Lower leg skin (tissue), 4 donors: ENCODE measurements at places on chromosomes 1 and 21. TPM values are rescaled to one million over a fixed set of nuclear protein-coding genes. Genes with fewer than 3 reads are reported as not detected.

- DNase-seq: no peak
Measured at GRCh38 chr1:32953495-32953894, 11.1 kb downstream of the RNF19B start.

- DNase-seq: no peak
Measured at GRCh38 chr1:172629170-172629569, 29.7 kb upstream of the FASLG start.

The PRPF38A gene
- 9.1 TPM for total RNA-seq

DNA sequence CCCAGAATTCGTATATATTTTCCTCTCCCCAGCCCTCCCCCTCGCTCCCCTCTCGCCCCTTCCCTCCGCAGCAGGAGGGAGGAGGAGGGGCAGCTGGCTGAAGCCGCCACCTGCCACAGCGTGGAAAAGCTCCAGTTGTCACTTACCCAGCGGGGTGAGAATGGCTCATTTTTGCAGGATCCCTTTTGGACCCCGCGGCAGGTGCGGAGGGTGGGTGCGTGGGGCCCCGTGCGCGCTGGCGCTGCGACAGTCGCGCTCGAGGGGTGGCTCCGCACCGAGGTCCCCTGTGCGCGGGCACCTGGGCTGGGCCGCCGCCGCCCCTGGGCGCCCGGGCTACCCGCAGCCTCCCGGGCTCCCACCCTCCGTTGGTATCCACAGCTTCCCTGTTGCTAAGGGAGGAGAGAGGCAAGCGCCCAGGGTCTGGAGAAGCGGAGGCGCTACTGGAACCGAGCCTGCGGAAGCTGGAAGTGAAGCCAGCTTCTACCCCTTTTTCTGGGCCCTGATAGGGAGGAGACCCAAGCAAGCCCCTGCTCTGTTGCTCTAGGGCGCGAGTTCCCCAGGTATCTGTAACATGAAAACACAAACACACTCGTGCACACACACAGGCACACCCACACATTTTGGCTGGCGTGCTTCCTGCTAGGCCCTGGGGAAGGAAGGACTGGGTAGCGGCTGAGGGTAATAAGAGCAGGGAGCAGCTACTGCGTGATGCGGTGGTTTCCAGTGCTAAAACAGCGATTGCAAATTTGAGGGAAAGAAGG is at the start of gene ERICH3:
ERICH3 (minus strand) TSS at position 442 of the 761 bp plus-strand sequence; CDS start at position 169, 273 bp downstream.
- DNase-seq: no peak

DNA sequence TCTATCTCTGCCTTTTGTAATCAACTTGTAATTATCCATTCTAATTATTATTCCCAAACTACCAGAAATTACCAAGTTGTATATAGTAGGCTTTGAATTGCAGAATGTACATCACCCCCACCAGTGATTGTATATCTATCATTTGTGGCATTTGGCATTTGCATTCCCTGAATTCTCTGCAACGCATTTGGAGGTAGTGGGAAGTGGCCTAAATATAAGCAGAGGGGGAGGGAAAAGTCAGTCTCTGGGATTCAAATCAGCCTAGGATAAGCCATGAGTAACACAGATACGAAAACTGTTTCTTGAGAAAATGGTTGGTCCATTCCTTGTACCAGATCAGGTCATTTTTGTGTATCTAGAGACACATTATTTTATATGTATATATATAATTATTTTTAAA is 20.7 kb downstream of the DDX20 start:
- no peak for DNase-seq

The AADACL3 gene
- total RNA-seq: 1.1 TPM

- no peak for DNase-seq
Measured at GRCh38 chr21:32728848-32729247, 1.0 kb upstream of the SYNJ1 start.

DNA sequence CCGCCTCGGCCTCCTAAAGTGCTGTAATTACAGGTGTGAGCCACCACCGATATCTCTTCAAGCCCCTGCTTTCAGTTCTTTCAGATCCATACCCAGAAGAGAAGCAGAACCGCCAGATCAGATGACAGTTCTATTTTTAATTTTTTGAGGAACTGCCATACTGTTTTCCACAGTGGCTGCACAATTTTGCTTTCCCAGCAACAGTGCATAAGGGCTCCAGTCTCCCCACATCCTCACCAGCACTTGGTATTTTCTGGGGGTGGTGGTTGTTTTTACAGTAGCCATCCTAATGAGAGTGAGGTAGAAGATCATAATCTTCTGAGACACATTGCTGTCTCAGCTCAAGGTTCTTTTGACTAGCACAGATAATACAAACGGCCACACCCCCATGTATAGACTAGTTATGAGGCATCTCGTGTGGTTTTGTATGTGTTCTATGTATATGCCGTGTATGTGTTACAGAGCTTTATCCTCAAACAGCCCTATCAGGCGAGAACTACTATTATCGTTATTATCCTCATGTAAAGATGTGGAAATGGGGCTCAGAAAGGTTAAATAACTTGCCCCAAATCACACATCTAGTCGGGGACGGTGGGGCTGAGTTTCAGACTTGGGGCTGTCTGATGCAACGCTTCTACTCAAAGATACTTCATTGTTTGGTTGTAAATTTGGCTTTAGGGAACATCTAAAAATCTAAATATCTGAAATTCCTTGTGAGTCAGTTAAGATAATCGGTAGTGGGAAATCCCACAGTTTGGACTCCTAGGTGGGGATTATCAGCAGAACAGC is 12.0 kb downstream of the FHAD1 start:
- DNase-seq: peak; percentile 71

The SEC16B gene
- 0.21 TPM for total RNA-seq

DNA sequence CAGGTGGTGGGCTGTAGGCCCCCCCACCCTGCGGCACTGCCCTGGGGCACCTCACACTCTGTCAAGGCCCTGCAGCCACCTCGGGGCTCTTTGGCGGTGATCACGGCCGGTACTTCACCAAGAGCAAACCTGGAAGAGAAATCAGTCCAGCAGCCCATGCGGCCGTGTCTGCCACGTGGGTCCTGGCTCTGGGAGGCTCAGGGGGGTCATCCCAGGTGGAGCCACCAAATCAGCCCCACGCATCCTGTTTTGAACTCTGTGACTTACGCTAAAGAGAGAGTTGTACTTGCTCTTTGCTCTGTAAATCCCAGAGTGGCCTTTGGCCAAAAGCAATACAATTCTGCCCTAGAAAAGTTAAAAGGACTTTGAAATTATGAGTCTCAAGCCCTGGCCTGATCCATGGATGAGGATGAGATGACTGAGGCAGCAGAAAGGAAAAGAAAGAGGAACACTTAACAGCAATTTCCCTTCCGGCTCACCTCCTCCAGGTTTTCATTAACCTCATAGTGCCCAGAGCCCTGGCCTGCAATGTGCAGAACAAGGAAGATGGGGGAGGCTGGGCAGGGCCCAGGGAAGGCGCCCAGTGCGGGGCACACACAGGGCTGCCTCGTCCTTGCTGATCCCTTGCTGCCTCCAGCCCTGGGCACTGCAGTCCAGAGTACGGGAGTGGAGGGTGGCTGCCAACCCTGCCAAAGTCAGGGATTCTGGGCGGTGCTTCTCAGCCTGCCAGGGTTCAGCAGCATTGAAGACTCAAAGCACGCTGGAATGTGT is 337.0 kb downstream of the MATN1 start:
- DNase-seq: no peak

The FHL3 gene
- 20.7 TPM for total RNA-seq

The SLAMF9 gene
- not detected for total RNA-seq

GRCh38 chr1:30718636-30719405 is 4.6 kb downstream of the MATN1 start:
- DNase-seq: peak; percentile 97

DNA sequence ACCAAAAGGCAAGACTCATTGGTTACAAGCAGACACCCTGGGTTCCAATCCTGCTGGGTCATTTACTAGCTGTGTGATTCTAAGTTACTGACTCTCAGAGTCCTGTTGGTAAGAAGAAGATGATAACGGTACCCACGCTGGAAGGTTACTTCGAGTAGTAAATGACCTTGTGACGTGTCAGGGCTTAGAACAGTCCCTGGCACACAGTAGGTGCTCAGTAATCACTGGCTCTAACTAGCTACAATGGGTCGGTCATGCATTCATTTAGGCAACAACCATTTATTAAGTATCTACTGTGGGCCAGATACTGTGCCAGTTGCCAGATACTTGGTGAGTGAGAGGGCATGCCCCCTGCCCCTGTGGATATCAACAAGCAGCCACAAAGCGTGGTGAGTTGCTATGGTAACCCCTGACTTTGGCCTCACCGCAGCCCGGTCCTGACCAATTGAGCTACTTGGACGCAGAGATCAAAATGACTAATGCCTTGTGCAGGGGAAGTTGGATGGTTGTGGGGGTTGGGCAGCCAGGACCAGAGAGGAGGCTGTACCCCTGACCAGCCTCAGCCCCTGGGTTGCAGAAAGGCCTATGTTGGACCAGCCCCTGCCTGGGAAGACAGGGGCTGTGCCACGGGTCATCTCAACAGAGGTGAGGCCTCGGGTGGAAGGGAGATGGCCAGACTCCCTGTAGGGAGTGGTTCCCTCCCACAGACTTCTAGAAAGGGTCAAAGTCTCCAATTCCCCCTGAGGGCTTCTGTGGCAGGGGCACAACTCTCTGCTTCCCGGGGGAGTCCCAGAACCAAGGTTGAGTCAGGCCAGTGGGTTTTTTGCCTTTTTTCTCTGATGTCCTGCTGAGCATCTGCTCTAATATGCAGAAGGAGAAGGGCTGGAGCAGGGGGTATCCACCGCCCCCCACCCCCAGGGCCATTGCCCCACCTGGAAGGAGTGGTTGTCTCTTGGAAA is 16.0 kb downstream of the DHRS3 start:
- no peak for DNase-seq

The CRYAA gene
- not detected for total RNA-seq

The DDR2 gene
- total RNA-seq: 18.0 TPM

The RHD gene
- not detected for total RNA-seq

The CNIH3 gene
- total RNA-seq: 5.1 TPM

The TINAGL1 gene
- 39.1 TPM for total RNA-seq

The VHLL gene
- total RNA-seq: not detected

- DNase-seq: peak; percentile 95
Measured at GRCh38 chr1:29122682-29123052, 1.0 kb downstream of the TMEM200B start.

DNA sequence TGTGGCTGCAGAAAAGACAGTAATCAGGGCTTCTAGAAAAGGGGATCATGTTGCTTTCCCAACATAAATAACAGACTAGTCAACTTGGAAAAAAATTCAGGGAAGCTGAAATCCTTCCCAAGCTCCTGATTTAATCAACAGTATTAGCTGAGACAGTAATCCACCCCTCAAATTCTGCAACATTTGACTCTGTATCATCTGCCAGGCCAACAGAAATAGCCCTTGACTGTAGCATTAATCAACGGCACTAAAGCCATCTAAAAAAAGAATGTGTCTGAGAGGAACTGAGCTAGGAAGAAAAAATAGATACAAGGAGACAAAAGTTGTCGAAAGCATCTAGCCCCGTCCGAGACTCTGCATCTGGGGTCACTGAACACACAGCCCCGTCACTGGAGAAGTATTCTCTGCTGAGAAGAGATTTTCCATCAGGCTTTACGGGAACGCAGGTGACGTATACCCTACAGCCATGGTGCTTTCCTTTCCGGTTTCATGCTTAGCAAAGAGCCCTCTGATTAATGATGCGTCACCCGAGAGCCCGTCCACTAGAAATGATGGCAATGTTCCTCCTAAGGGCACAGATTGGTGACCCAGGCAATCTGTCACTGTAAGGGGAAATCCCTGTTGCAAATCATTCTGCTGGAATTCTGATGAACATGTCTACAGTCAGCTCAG is 42.1 kb upstream of the TP53BP2 start:
- no peak for DNase-seq

The RYR2 gene
- total RNA-seq: 0.42 TPM

GRCh38 chr1:82690411-82690810 is 889.7 kb downstream of the ADGRL2 start:
- no peak for DNase-seq

The SAMD13 gene
- total RNA-seq: 1.1 TPM

DNA sequence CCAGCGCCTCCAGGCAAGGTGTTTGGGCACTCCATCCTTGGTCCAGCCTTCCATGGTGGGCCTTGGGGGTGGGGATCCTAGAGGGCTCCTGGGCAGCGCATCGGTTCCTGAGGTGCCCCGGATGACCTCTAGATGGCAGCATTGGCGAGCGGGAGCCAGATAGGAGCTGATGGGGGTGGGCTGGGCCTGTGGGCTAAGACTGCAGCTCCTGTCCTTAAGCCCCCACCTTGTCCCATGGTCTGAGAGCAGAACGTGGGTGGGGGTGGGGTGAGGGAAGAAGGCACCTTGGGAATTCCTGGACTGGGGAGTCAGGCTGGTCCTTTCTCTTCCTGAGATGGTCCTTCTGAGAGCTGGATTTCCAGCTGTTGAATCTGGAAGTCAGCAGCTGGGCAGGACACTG is 93.4 kb upstream of the CSF3R start:
- DNase-seq: peak; percentile 16

The TAF12 gene
- 23.7 TPM for total RNA-seq

GRCh38 chr1:186212568-186213224 is 162.4 kb downstream of the TPR start:
- DNase-seq: peak; percentile 37

- no peak for DNase-seq
Measured at GRCh38 chr1:155000411-155000725, 2.2 kb upstream of the ZBTB7B start.
